ENCODE measurements at places on chromosomes 13 and 19. TPM values are rescaled to one million over a fixed set of nuclear protein-coding genes. Genes with fewer than 3 reads are reported as not detected.

MBD3L5 gene
- total RNA-seq, result not detected

TRPC4 gene
- total RNA-seq, result 7.0 TPM

GRCh38 chr19:49887037-49887664, 9.5 kb downstream of the IL4I1 start:
- DNase-seq, result no peak

- DNase-seq, result no peak
Observed at GRCh38 chr13:44373601-44374347, at the start of gene SERP2. TSS of gene SERP2 (plus strand) at chr13:44373824. CDS start at chr13:44374026, 202 bp downstream.

FFAR2 gene
- total RNA-seq, result not detected

DNA sequence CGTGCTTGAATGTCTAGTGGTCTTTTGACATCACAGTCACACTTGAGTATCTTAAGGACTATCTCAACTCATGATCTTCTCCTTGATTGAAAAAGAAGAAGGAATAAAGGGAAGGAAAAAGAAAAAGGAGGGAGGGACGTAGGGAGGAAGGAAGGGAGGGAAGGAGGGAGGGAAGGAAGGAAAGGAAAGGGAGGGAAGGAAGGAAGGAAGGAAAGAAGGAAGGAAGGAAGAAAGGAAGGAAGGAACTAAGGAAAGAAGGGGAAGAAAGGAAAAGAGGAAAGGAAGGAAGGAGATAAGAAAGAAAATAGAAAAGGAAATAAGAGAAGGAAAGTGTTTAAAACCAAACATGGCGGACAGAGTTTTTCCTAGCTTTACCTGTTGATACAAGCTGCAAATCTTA, 64.7 kb downstream of the RNASEH2B start:
- DNase-seq, result no peak

Data from epithelial cell of proximal tubule (primary cell).